ENCODE measurements at places on chromosomes 3 and 15. TPM values are rescaled to one million over a fixed set of nuclear protein-coding genes. Genes with fewer than 3 reads are reported as not detected.

GRCh38 chr15:100049483-100049882 is 292.3 kb downstream of the ADAMTS17 start:
- no peaks in the 10 kb centered on the region for H3K27me3 ChIP-seq
- no peaks in the 10 kb centered on the region for H3K36me3 ChIP-seq
- H3K4me1 ChIP-seq, result no peaks in the 10 kb centered on the region
- DNase-seq, result no peak
- no peak overlapping the region for H3K27ac ChIP-seq

GRCh38 chr15:73755946-73756345 is 2.8 kb upstream of the INSYN1 start:
- no peak overlapping the region for H3K4me3 ChIP-seq
- H3K27me3 ChIP-seq, result peaks cover 6% of the 10 kb centered on the region
- H3K4me1 ChIP-seq, result no peaks in the 10 kb centered on the region
- DNase-seq, result no peak
- no peaks in the 10 kb centered on the region for H3K36me3 ChIP-seq
- H3K27ac ChIP-seq, result no peak overlapping the region

GRCh38 chr3:177411201-177411600 is 213.9 kb upstream of the TBL1XR1 start:
- peaks cover 4% of the 10 kb centered on the region for H3K4me1 ChIP-seq
- H3K27me3 ChIP-seq, result no peaks in the 10 kb centered on the region
- no peak for DNase-seq
- H3K36me3 ChIP-seq, result no peaks in the 10 kb centered on the region
- H3K4me3 ChIP-seq, result no peak overlapping the region

DNA sequence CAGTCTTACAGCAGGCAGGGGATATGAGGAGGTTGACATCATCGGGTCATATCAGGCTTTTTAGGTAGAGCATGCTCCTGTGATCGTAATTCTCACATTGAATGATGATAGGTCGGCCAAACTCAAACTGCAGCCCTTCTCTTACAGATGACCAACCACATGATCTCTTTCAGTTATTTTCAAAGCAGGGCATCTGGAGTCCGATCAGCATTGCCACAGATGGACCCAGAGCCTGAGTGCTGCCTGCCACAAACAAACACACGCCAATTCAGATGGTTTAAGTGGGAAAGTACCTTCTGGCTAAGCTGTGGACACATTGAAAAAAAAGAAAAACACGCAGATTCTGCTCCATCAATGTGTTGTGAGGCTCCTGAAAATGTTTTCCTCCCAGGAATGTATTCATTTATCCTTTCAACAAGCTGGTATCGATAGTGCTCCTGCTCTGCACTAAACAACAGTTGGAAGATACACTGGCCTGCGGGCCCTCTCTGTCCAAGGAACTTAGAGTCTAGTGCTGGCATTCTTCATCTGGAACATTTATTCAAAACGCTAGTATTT is 31.2 kb downstream of the ARPP21 start:
- no peak for DNase-seq
- H3K27ac ChIP-seq, result no peak overlapping the region
- no peaks in the 10 kb centered on the region for H3K27me3 ChIP-seq

GRCh38 chr3:157763644-157764043 is 260.4 kb upstream of the VEPH1 start:
- no peak overlapping the region for H3K4me3 ChIP-seq
- H3K36me3 ChIP-seq, result no peaks in the 10 kb centered on the region
- no peaks in the 10 kb centered on the region for H3K4me1 ChIP-seq
- H3K27me3 ChIP-seq, result no peaks in the 10 kb centered on the region

TAGLN3 gene
- total RNA-seq, result not detected

DNA sequence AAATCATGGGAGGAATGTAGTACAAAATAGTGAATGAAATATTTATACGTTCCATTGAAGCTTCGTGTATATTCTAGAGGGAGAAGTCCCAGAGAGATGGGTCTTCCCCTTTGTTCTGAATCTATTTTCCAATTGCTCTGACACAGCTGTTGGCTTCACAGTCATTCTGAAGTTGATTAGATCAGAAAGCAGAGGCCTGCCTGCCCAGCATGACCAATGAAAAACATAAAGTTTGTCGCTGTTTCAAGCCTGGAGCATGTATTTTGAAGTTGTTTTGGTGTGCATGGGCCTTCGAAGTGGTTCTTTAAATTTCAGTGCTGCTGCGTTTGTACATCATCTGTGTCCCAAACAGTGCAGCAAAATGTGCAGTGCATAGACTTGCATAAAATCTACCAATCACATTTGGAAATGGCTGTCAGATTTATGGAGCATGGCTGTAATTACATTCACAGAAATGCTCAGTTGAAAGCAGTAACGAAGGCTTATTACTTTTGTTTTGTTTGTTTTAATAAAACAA is 31.0 kb upstream of the RBMS3 start:
- no peak for DNase-seq
- H3K27me3 ChIP-seq, result no peaks in the 10 kb centered on the region
- H3K4me1 ChIP-seq, result no peaks in the 10 kb centered on the region
- H3K4me3 ChIP-seq, result no peak overlapping the region
- no peak overlapping the region for H3K27ac ChIP-seq

GRCh38 chr3:107409365-107409764 is 32.1 kb downstream of the CCDC54 start:
- no peak overlapping the region for H3K4me3 ChIP-seq
- no peak for DNase-seq
- no peaks in the 10 kb centered on the region for H3K27me3 ChIP-seq
- H3K36me3 ChIP-seq, result no peaks in the 10 kb centered on the region
- H3K27ac ChIP-seq, result no peak overlapping the region

LRRK1 gene
- 55.5 TPM for total RNA-seq

DNA sequence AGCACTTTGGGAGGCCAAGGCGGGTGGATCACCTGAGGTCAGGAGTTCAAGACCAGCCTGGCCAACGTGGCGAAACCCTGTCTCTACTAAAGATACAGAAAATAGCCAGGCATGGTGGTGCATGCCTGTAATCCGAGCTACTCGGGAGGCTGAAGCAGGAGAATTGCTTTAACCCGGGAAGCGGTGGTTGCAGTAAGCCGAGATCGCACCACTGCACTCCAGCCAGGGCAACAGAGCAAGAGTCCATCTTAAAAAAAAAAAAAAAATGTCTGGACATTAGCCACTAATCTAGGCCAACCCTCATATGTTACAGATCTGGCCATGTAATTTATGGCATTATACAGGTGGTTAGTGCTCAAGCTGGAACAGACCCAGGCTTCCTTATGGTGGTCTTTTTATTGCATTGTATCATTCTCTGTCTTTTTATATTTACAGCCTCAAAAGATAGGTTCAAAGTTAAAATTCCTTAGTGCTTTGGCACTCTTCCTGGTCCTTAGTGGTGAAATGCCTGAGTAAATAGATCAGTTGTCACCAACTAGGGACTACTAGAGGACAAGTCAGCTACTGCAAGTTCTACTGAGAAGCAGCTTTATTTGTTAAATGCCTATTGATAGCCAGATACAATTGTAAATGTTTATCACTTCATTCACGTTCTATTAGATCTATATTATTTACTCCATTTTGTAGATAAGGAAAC is 16.0 kb downstream of the STARD9 start:
- DNase-seq, result no peak
- H3K27me3 ChIP-seq, result no peaks in the 10 kb centered on the region
- H3K36me3 ChIP-seq, result peaks cover 2% of the 10 kb centered on the region
- no peaks in the 10 kb centered on the region for H3K4me1 ChIP-seq

DNA sequence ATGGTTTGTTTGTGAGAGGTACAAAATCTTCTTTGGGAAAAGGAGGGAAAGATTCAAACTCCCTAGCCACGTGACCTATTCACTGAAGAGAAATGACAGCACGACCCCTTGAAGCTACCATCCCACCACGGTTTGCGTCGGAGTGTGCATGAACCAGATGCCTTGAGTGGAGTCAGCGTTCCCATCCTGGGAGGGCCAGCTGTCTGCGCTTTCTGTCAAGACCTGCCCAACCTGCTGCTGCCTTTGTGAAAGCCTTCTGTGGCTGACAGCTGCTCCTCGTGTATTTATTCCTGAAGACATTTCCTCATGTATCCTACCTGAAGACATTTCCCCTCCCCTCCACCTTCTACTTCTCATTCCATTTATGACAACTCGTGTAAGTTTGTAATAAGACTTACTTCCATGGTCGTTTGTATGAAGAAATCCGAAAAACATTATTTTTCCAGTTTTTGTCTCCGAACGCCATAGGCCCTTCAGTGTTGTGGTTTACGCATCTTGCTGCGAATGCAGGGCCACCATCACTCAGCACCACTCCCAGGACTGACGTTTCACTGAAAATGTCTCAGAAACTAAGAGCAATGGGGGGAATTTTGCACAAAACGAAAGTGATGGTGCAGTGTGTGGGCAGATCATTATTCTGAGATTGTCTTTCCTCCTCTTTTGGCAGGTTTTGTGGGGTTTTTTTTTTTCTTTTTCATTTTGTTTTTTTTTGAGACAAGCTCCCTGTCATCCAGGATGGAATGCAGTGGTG is 18.9 kb downstream of the EBLN2 start:
- no peaks in the 10 kb centered on the region for H3K27me3 ChIP-seq
- H3K4me3 ChIP-seq, result no peak overlapping the region
- no peaks in the 10 kb centered on the region for H3K4me1 ChIP-seq
- H3K36me3 ChIP-seq, result no peaks in the 10 kb centered on the region
- no peak for DNase-seq

IL12A gene
- 4.3 TPM for total RNA-seq

DISP2 gene
- 0.71 TPM for total RNA-seq

GP5 gene
- 0.22 TPM for total RNA-seq

DNA sequence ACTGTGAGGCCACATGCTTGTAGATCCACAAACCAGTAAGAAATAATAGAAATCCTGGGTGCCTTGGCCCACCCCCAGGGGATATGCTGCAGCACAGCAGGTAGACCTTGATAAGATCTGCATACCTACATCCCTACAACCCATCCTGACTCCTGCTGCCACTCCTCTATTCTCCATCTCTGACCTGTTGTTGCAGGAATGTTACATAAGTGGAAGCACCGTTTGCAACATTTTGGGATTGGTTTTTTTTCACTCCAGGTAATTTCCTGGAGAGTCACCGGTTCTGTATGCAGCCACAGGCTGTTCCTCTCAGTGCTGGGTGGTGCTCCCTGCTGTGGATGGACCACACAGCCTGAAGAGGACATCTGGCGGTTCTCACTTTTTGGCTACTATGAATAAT is 16.1 kb upstream of the CSPG5 start:
- no peak overlapping the region for H3K27ac ChIP-seq
- H3K27me3 ChIP-seq, result no peaks in the 10 kb centered on the region
- H3K36me3 ChIP-seq, result peaks cover 37% of the 10 kb centered on the region
- no peak overlapping the region for H3K4me3 ChIP-seq

DNA sequence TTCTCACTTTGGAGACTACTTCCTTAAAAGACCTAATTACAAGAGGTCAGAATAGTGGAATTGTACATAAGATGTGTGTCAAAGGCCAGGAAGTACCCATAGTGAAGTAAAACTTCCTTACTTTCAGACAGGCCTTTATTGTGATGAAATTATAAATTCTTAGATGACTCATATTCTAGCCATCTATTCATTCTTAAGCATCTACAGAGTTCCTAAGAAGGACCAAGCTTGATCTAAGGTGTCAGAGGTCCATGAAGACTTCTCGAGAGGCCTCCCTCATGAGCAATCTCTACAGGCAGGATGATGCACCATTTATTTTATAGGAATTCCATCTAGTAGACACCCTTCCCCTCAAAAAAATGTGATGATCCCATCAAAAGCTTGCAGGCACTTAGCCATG is 493.3 kb downstream of the MAGI1 start:
- H3K4me3 ChIP-seq, result no peak overlapping the region
- H3K27ac ChIP-seq, result no peak overlapping the region
- no peaks in the 10 kb centered on the region for H3K36me3 ChIP-seq
- DNase-seq, result no peak
- H3K27me3 ChIP-seq, result no peaks in the 10 kb centered on the region
- H3K4me1 ChIP-seq, result no peaks in the 10 kb centered on the region

All from B cell (primary cell).